A172 (cell line): ENCODE measurements at places on chromosomes 1 and 21. TPM values are rescaled to one million over a fixed set of nuclear protein-coding genes. Genes with fewer than 3 reads are reported as not detected.

The IQGAP3 gene
- 58.9 and 66.2 TPM in 2 replicates for total RNA-seq

DNA sequence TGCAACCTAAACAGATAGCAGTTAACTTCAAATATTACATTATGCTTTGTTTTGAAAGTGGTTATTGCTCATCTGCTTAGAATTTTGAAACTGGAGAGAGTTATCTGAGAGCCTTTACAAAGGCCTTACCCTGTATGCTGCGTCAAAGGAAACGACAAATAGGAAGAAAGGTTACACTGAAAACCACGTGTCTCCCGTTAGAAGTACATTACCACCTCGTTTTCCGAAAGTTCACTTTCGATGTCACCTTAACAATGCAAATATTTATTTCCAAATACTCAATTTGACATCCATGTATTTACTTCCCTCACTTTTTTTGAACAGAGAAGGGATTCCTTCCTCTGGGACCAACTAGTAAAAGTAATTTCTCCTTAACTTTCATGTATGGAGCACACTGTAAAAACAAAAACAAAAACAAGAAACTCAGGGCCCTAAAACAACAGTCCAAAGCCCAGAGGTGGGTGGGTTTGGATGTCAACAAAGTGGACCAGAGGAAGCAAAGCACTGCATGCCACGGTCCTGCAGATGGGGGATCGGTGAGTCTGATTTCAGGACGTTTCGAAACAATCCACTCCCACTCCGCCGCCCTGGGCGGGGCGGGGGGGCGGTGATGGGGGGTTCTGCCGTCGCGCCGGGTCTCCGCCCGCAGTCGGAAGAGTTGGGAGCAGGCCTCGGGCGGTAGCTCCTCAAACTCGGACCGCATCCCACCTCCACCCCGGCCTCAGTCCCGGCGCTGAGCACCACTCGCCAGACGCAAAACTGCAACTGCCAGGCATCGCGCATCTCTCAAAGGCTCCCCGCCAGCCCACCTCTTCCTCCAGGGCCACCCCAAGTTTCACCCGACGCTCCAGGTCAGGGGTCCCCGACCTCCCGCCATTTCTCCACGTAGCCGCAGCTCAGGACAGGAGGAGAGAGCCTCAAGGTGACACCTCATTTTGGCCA is 841 bp downstream of the ADSS2 start:
- peak; percentile 53 for DNase-seq

The ELF3 gene
- total RNA-seq = 8.9 and 39.4 TPM in 2 replicates

- DNase-seq = no peak
These were observed 12.6 kb upstream of the BARHL2 start for GRCh38 chr1:90729504-90730242.

The DNAJC6 gene
- total RNA-seq = 2.2 and 3.5 TPM in 2 replicates

The LMX1A gene
- total RNA-seq = not detected in 2 replicates

The MORN1 gene
- 5.1 and 7.0 TPM in 2 replicates for total RNA-seq

The ANP32E gene
- 76.3 and 81.9 TPM in 2 replicates for total RNA-seq

GRCh38 chr1:184693011-184693410 is 61.6 kb downstream of the EDEM3 start:
- no peak for DNase-seq

DNA sequence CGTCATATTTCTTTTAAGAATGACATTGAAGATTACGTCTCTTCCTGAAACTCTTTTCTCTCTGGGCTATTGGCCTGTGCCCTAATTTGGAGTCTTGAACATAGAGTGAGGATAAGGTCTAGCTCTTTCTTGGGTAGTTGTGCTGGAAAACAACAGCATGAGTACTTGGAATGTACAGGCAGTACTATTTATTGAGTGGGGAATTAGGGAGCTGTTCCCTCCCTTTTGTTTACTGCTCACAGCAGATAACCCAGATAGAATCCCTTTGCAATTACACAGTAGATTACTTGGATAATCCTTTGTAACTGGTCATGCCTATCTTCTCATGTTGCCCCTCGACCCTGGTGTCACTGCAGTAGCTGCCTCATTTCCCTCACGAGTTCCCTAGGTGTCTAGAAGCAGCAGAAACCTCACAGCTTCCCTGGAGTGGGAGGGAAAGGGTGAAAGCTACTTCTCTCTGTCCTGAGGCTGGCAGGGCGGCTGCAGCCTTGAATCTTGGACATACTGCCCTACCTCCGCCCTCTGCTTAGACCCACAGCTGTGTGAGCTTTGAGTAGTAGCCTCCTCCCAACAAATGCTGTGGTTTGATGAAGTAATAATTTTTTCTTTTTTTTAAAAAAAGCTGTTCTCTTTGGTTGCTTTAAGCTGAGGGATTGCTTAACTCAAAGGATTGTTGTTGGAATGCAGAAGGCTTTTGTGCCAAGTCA is 70.6 kb downstream of the FGGY start:
- DNase-seq = peak; percentile 16

DNA sequence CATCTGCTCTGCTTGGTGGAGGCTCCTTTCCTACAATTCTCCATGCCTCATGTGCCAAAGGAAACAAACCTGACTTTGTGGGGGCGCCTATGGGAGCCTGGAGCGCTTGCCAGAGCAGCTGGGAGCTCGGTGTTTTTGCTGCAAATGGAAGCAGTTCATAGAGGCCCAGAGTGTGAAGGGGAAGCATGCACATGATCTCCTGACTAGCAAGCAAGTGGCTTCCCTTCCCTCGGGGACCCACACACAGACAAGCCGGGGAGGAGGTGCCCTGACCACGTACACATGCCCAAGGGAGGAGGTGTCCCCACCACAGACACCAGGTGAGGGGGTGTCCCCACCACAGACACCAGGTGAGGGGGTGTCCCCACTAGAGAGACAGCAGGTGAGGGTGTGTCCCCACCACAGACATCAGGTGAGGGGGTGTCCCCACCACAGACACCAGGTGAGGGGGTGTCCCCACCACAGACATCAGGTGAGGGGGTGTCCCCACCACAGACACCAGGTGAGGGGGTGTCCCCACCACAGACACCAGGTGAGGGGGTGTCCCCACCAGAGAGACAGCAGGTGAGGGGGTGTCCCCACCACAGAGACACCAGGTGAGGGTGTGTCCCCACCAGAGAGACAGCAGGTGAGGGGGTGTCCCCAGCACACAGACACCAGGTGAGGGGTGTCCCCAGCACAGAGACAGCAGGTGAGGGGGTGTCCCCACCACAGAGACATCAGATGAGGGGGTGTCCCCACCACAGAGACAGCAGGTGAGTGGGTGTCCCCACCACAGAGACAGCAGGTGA is 106.8 kb downstream of the CRYAA start:
- no peak for DNase-seq

The ZBTB7B gene
- total RNA-seq = 27.3 and 29.5 TPM in 2 replicates

GRCh38 chr21:37459575-37459974 is 93.0 kb downstream of the DYRK1A start:
- DNase-seq = no peak

- DNase-seq = no peak
These were observed 273.0 kb downstream of the LTN1 start for GRCh38 chr21:28719723-28720122.

The TFF3 gene
- total RNA-seq = not detected in 2 replicates

GRCh38 chr1:160651433-160652064 is 4.7 kb upstream of the SLAMF1 start:
- DNase-seq = no peak

DNA sequence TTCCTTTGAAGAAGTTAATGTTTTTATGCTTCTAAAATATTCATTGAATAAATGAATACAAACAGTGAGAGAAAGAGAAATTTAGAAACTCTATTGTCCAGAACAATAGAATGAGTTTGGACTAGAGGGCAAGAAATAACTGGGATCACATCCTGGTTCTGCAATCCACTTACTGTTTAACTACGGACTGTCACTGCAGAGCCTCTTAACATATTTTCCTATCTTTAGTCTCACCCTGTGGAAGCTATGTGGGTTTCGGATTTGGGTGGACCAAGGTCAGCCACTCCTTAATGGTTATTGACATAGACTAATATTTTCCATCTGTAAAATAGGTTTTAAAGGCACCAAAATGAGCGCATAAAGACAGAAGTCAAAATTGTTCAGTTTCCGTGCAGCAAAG is 116.6 kb downstream of the UBE2U start:
- DNase-seq = no peak

- peak; percentile 42 for DNase-seq
These were observed 114.6 kb upstream of the DUSP10 start for GRCh38 chr1:221856228-221857093.

The MEX3A gene
- 11.2 and 12.5 TPM in 2 replicates for total RNA-seq

The NBPF4 gene
- not detected in 2 replicates for total RNA-seq

GRCh38 chr1:114482585-114482984 is 28.4 kb downstream of the TRIM33 start:
- no peak for DNase-seq

DNA sequence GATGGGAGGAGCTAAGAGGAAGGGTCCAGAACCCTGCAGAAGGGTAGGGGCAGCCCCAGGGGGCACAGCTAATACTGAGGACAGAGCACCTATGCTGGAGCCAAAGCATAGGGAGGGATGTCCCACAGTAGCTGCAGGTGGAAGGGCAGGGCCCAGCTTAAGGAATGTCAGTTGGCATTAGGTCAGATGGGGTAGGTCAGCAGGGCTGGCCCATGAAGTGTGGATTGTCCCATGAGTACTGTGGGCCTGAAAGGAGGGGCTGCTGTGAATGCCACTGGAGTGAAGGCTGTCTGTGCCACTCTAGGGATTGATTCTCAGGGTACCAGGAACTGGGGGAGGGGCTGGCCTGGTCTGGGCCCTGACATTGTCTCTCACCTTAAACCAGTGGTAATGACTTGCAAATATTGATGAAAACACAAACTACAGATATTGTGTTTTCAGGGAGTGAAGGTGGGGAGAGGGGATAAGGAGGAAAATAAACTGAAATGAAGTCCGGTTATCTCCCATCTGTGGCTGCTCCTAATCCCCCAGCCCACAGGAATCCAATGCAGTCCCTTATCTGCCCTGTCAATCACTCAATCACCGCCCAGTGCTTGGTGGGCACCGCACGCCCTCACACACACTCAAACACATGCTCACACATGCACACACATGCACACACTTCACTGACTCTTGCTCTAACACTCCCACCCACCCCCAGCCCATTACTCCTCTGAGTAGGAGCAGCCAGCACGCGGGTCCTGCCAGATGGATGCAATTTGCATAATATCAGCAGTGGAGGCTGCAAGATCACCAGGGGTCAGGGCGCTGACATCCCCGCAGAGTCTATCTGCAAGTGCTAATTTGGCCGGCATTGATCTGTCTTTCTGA is 27.8 kb downstream of the DMAP1 start:
- DNase-seq = no peak

DNA sequence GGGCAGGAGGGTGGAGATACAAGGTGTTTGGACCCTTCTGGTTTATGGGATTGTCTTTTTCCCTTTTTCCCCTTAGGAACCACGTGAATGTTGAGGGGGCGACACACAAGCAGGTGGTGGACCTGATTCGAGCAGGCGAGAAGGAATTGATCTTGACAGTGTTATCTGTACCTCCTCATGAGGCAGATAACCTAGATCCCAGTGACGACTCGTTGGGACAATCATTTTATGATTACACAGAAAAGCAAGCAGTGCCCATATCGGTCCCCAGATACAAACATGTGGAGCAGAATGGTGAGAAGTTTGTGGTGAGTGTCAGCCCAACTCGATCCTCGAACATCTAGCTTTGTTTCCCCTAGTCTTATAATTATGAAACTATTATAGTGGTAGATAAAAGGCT is 27.0 kb downstream of the SNX27 start:
- no peak for DNase-seq

DNA sequence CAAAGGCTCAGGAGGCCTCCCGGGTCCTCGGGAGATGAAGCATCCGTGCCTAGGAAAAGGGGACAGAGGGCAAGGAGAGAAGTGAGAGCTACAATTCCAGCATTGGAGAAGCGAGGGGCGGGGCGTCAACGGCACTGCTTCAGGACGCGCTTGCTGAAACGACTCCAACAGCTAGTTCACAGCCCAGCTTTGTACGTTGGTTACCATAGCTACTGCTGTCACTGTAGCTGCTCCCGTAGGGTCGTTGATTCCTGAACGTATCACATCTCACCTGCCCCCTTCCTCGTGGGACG is 63.1 kb downstream of the TOR1AIP2 start:
- no peak for DNase-seq

- DNase-seq = peak; percentile 65
These were observed 15.3 kb downstream of the BECN2 start for GRCh38 chr1:241972703-241973369.

DNA sequence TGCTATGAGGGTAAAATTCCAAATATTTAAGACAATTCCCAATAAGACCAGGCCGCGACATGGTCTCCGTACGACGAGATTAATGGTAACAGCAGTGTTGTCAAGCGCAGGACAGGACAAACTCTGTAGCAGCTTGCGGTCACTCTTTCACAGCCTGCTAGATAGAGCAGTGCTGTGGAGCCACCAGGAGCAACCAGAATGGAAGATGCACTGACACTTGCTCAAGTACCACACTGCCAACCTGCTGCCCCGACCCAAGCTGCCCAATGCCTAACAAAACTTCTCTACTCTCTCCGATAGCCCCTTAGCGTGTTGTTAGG is 636 bp downstream of the WARS2 start:
- DNase-seq = no peak

The SPRR2B gene
- total RNA-seq = not detected in 2 replicates

DNA sequence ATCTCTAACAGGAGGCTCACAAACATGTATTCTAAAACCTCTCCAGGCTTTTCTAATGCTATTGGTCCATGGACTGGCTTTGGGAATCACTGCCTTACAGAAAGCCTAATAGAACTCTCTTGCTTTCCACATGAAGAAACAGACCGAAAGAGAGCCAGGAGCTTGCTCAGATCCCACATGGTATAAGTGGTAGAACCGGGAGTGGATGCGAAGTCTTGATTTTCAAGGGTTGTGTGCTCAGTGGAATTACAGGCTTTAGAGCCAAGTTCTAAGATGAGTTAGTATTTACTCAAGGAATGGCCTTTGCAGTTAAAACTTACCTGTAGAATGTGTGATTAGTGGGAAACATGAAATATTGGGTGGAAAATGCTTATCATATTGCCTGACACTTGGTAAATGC is 54.3 kb upstream of the HSD17B7 start:
- DNase-seq = no peak

DNA sequence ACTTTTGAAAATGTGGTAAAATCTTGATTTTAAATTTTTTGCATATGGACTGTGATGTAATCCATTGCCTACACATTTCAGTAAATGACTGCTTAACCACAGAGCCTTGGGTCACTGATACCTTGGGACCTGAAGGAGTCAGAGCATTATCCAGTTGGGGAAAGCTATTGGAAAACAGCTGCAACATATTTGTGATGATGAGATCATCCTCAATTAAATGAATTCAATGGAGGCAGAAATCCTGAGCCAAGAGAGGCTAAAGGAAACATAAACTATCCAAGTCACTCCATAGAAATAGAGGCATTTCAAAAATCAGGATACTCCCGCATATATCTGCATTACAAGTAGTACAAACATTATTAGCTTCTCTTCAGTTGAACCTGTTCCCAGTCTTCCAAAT is 99.8 kb upstream of the PRMT6 start:
- no peak for DNase-seq
